ENCODE measurements at places on chromosomes 16 and 17. TPM values are rescaled to one million over a fixed set of nuclear protein-coding genes. Genes with fewer than 3 reads are reported as not detected.

Gene PARD6A
- total RNA-seq = not detected

Gene IGSF6
- not detected for total RNA-seq

Gene KREMEN2
- not detected for total RNA-seq

Gene CACNG1
- not detected for total RNA-seq

Gene TERB1
- not detected for total RNA-seq

Gene SLC6A2
- total RNA-seq = not detected

Gene KCNAB3
- total RNA-seq = 0.22 TPM

Gene PLLP
- total RNA-seq = not detected

Gene ASPHD1
- 18.7 TPM for total RNA-seq

Gene TMEM238L
- not detected for total RNA-seq

Gene STRADA
- total RNA-seq = 13.9 TPM

Gene KRTAP3-2
- not detected for total RNA-seq

Gene C17orf100
- total RNA-seq = 0.63 TPM

Gene CA4
- total RNA-seq = not detected

Gene BCO1
- not detected for total RNA-seq

Gene NUBP1
- 19.1 TPM for total RNA-seq

Gene TBC1D3E
- total RNA-seq = not detected

Gene HIGD1B
- total RNA-seq = not detected

Gene ADAMTS18
- not detected for total RNA-seq

Gene KAT8
- total RNA-seq = 50.9 TPM

Gene GAS7
- 13.4 TPM for total RNA-seq

Gene PRSS53
- 10.5 TPM for total RNA-seq

Gene TOP2A
- total RNA-seq = 71.4 TPM

Gene MEIOC
- not detected for total RNA-seq

Gene KRTAP2-1
- not detected for total RNA-seq

Gene KRT36
- not detected for total RNA-seq

Gene SHCBP1
- 17.1 TPM for total RNA-seq

Gene CCL15
- not detected for total RNA-seq

Gene LPO
- total RNA-seq = not detected

Gene CALB2
- total RNA-seq = not detected

Gene CHP2
- total RNA-seq = not detected

Gene IL34
- not detected for total RNA-seq

Gene MGAT5B
- 0.11 TPM for total RNA-seq

Gene CASKIN1
- total RNA-seq = under 0.01 TPM

Gene EIF4A3
- 75.1 TPM for total RNA-seq

Gene CCL1
- not detected for total RNA-seq

Gene CCL16
- total RNA-seq = not detected

Gene PTGES3L
- not detected for total RNA-seq

Gene SLC9A5
- 2.7 TPM for total RNA-seq

All from GM23248 (cell line).